ELF-1 (cell line): ENCODE measurements at places on chromosomes 3 and 15.

DNA sequence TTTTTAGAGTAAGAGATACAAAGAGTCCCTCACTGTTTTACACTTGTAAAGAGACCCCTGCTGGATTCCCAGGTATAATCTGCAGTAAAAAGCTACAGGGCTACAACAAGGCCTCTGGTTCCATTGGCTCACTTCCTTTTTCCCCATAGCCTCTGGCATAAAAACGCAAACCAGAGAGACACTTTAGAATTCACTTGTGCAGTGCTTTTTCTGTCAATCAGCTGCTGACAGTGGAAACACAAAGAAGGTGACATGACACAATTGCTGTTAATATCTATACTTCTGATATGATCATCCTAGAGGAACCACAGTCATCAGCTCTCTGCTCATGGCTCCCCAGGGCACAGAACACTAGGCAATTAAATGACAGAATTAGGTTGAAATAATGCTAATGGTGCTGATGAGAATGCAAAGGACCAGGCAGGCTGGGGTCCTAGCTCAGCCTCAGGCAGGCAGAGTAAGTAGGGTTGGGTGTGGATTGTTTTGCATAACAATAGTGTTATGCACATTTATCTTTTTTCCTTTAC, 667.9 kb upstream of the CFAP20DC start:
- DNase-seq: peak; percentile 65

- DNase-seq: no peak
Measured at GRCh38 chr3:145219355-145220235, 941.4 kb downstream of the PLOD2 start.

GRCh38 chr3:184471439-184471838, 90.1 kb upstream of the EPHB3 start:
- no peak for DNase-seq

GRCh38 chr3:196227629-196228493, 11.5 kb downstream of the SLC51A start:
- peak; percentile 80 for DNase-seq

DNA sequence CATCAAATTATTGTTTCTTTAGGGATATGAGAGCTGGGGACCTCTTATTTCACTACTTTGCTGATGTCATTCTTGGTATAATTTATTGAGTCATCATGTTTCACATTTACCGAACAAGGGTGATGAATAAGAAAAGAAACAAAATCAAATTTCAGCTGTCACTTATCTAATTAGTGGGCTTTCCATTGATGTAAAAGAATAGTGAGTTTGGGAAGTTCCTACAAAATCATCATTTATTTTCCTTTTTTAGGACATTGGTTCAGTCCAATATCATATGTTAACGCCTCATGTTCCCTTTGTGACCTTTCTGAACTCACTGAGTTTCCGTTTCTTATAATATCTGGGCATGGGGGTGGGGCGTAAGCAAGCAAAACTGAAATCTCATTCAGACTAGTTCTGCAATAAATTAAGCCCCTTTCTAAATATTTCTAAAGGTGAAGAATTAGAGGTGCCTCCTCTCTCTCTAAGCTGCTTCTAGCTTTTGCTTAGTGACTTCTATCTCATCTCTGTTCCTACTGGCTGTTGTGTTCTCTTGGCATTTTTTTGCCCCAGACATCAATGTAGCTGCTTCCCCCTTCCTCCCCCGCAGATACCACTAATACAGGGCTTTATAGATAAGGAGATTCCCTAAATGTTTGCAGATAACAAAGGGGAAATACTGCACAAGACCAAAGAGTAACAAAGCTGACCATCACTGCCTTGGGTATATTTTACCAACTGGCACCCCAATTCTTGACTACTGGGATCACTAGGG, 238.0 kb upstream of the CTNNB1 start:
- no peak for DNase-seq

GRCh38 chr3:54755756-54756155, 172.1 kb downstream of the LRTM1 start:
- no peak for DNase-seq

GRCh38 chr3:56753206-56753820, 48.4 kb downstream of the ARHGEF3 start:
- no peak for DNase-seq

- DNase-seq: no peak
Measured at GRCh38 chr3:128033102-128033501, 19.1 kb upstream of the SEC61A1 start.

GRCh38 chr3:38646062-38646461, 3.4 kb downstream of the SCN5A start:
- DNase-seq: no peak

DNA sequence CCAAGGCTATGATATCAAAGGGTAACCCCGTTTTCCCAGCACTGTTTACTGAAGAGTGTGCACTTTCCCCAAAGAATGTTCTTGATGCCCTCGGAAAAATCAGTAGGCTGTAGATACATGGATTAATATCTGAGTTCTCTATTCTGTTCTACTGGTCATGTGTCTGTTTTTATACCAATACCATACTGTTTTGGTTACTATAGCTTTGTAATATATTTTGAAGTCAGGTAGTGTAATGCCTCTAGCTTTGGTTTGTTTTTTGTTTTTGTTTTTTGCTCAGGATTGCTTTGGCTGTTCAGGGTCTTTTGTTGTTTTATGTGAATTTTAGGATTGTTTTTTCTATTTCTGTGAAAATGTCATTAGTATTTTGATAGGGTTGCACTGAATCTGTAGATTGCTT, 95.1 kb downstream of the PLD1 start:
- no peak for DNase-seq
